ENCODE measurements at places on chromosomes 13 and 19.
A peak's percentile ranks its signal among the peaks of the same experiment; 100 is the strongest.

GRCh38 chr19:1237754-1238368, at the start of gene CBARP:
Gene CBARP, minus strand, starts transcription at chr19:1238005. Its CDS starts 1,905 bp downstream, at chr19:1236100.
- DNase-seq, result peak; percentile 57

DNA sequence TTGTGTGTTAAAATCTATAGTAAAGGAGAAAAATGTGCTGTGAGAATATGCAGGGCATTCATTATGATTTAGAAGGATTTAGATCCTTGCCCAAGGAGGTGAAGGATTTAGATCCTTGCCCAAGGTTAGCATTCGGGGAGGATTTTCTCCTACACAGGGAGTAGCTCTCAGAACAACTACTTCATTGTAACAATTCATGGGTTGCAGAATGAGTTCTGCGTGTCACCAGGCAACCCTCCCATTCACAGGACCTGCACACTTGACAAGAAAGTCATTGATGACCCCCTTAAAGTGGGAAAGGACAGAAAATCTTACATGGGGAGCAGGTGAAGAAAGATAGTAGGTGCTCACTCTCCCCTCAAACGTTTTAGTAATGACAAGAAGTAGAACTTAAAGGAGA, 167.1 kb upstream of the MAB21L1 start:
- no peak for DNase-seq

DNA sequence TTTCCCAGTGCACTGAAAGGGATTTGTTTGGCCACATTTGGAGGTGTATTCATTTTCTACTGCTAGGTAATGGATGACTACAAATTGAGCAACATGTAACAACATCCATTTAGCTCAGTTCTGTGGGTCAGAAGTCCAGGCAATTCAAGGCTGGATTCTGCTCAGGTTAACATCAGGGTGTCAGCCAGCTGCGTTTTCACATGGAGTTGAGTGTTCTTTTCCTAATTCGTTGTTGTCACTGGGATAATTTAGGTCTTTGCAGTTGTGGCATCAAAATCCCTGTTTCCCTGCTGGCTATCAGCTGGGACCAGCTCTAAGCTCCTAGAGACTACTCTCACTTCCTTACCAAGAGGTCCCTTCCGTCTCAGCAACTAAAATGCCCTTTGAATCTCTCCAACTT, 25.4 kb downstream of the MIR17HG start:
- no peak for DNase-seq

DNA sequence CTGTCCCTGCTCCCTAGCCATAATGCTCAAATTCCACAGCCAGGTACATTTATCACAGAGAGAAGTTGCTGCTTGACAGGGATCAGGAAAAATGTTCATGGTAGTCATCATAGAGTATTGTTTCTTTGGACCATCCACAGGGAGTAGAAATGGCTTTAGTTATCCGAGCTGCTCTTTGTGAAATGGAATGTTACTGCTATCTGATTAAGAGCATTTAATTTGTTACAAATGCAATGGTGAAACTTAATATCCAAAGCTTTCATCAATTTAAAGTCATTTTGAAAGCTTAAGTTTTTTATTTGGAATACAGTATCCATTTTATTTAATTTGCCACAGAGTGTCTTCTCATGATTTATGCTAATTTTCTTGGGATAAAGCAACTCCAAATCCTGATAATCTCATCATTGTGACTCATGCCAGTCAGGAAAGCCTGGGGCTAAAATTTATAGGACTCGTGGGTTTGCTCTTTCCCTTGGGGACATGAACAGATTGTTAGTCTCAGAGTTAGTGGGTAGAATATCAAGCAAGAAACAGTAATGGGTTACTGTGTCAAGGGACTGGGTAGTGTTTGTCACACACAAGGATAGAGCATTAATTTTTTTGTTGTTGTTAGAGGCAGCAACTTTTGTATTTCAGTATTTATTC, 59.8 kb downstream of the SCEL start:
- DNase-seq, result no peak

DNA sequence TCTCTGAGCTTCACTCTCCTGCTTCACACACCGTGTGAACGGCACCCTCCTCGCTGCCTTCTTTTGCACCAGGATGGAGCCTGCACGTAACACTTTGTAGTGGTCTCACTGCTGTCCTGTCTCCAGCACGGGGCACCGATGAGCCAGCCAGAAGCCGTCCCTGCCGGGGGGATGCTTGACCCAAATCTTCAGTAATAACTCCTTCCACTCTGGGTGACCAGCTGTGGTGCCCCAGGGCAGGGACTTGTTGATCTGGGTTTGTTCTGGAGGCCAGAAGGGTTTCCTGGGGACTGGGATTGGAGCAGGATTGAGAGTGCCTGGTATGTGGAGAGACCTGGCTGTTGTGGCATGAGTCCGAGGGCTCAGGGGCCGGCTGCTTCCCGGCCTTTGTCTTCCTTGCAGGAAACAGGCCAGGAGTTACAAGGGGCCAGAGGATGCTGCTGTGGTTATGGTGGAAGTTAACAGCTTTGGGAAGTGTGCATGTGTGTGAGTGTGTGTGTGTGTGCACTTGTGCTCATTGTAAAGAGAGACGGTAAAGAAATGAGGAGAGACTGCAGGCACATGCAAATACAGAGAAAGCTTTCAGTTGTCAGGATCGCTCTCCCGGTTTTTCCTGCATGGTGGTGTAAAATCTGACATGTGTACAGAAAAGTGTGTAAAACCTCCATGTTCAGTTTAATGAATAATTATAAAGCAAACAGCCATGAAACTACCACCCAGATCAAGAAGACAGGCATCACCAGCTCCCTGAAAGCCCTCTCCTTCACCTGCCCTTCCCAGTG, 18.9 kb downstream of the PAK4 start:
- DNase-seq, result no peak

- no peak for DNase-seq
Measured at GRCh38 chr13:112074139-112074865, 7.4 kb downstream of the SOX1 start.

All from LoVo (cell line).